T-helper 22 cell (primary cell): ENCODE measurements at places on chromosomes 5 and 9.

- no peak for DNase-seq
These were observed 110.4 kb downstream of the LIFR start for GRCh38 chr5:38446029-38446522.

DNA sequence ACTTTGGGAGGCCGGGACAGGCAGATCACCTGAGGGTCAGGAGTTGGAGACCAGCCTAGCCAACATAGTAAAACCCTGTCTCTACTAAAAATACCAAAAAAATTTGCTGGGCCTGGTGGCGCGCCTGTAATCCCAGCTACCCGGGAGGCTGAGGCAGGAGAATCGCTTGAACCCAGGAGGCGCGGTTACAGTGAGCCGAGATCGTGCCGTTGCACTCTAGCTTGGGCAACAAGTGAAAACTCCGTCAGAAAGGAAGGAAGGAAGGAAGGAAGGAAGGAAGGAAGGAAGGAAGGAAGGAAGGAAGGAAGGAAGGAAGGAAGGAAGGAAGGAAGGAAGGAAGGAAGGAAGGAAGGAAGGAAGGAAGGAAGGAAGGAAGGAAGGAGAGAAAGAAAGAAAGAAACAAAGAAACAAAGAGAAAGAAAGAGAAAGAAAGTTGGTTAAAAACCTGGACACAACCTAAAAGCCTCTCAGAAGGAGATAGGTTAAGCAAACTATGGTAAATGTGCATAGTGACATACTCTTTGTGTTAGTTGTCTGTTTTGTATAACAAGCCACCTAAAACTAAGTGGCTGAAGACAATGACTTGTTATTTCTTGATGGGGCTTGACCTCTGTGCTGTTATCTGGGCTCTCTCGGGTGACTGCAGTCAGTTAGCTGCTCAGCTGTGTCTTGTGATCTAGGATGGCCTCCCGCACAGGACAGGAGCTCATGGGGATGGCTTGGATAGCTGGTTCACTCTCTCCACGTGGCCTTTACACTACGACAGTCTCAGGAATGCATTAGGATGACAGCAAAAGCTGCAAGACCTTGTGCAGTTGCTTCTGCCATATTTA is 8.0 kb upstream of the MYO10 start:
- DNase-seq = no peak

- no peak for DNase-seq
These were observed 39.2 kb downstream of the NEK6 start for GRCh38 chr9:124296796-124297550.

- DNase-seq = no peak
These were observed 13.4 kb downstream of the NPR3 start for GRCh38 chr5:32724526-32724925.

DNA sequence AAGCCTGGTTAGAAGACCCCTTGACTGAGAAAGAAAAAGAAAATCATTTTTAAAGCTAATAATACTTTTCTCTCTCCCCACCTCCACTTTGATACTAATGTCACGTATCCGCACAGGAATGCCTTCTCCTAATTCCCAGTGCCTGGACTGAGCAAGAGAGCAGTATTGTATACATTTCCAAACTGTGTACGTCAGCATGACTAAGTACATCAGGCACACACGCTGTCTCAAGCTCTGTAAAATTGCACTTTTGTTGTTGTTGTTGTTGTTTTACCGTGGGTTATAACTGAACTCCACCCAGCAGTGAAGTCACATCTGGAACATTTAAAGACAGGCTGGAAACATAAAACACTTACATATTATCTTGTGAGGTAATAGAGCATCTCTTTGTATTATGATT is 407.6 kb downstream of the DNAH5 start:
- DNase-seq = no peak

DNA sequence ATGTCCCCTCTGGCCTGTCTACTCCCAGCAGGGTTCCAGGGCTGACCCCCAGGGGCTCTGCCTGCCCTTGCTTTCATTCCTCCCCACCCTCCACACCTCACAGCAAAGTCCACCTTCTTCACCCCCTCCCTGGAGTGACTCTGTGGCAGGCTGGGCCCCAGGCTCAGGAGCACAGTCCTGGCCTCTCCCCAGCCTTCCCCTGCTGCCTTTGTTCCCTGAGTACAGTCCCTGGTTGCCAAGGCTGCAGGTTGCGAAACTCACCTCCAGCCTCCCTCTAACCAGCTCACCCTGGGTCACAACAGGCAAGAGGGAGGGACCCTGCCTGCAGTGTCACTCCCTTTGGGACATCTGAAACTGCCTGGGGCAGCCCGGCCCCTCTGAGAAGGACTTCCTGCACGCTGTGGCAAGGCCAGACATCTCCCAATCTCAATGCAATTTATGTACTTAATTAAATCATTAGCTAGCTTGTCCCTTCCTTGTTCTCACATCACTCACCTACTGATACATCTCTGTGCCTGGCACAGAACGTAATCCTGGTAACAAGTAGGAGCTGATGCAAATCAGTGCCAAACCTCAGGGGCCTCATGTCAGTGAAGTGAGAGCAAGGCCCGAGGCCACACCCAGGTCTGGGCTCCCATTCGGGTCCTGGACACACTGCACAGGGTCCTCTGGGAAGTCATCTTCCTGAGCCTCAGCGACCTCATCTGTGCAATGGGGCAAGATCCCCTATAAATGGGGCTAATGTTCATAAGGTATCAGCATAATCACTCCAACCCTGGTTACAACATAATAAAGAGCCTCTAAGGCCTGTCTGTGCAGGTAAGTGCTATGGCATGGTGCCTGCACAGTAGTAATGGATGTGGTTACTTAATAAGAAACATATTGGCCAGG is 27.3 kb upstream of the TRIM14 start:
- no peak for DNase-seq

DNA sequence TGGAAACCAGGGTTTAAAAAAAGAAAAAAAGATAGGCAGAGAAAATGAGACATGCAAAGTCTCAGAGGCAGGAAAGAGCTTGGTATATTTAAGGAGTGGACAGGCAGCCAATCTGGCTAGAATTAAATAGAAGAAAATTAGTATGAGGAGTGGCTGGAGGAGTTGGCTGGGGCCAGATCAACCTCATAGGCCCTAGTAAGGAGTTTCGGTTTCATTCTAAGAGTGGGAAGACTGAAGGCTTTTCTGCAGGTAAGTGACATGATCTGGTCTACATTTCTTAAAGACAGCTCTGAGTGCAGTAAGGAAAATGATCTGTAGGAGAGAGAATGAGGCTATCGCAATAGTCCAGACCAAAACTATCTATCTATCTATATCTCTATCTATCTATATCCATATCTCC is 27.5 kb downstream of the ADRB2 start:
- DNase-seq = no peak

DNA sequence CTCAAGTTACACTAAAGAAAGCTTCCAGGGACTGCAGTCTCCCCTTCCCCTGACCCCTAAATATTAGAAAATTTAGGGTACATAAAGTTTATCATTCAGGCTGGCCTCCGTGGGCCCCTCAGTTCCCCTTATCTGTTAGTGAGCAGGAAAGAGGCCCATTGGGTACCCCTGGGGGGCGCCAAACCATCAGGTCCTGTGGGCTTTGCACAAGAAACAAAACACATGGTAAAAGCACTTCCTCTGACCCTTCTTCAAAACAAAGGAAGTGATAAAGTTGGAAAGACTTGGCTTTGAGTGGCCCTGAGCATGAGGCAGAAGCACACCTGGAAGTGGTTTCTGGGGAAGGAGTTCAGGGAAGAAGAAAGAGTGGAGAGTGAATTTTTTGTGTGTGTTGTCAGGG is 213.0 kb downstream of the SMARCA2 start:
- DNase-seq = no peak

- DNase-seq = no peak
These were observed 13.0 kb downstream of the TNIP1 start for GRCh38 chr5:151067632-151068432.

- DNase-seq = no peak
These were observed 273.4 kb downstream of the KCNN2 start for GRCh38 chr5:114634967-114635901.

DNA sequence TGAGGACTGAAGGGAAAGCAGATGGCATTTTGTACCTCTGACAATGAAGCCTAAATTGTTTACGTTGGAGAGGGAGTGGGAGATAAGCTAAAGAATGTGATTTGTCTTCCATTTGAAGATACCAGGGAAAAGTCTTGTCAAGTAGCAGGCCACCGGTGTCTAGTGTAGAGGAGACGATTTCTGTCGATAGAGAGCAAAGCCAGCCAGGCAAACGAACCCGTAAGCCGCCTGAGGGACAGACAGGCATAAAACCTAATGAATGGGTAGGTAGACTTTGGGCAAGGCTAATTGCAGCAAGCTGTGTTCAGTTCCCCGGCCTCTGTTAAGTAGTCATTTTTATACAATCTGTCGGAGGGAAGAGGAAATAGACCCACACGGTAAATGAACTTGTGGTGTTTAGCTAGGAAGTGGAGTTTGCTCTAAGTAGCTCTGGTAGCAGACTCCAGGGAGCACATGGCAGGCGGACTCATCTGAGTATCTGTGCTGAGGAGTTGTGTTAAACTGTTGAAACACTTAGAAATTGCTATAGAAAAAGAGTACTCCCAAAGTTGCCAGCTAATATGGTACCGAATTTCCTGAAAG is 28.8 kb downstream of the SMARCA2 start:
- no peak for DNase-seq
